ENCODE measurements at places on chromosomes 7 and 10.
A peak's percentile ranks its signal among the peaks of the same experiment; 100 is the strongest.

DNA sequence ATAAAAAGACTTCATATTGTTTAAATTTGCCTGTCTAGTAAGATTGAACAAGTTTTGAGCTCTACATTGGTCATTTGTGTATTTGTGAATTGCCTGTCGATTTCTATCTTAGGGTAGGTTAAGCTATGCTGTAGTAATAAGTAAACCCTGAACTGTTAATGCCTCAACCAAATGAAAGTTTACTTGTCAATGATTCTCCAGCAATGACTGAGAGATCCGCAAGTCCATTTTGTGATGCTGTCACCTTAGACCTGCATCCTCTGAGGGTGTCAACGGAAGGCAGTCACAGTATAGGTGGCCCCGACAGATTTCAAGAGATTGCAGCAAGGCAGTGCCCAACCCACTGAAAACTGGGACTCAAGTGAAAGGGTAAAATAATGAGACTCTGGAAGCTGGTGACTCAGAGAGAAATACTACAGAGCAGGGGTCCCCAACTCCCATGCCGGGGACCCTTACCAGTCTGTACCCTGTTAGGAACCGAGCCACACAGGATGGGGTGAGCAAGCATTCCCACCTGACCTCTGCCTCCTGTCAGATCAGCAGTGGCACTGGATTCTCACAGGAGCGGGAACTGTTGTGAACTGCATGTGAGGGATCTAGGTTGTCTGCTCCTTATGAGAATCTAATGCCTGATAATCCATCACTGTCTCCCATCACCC is 10.8 kb upstream of the PHYH start:
- DNase-seq, result no peak

GRCh38 chr10:69816521-69816920 is 14.8 kb downstream of the COL13A1 start:
- DNase-seq, result no peak

- DNase-seq, result no peak
These were observed 881 bp downstream of the C10orf67 start for GRCh38 chr10:23343591-23344240.

DNA sequence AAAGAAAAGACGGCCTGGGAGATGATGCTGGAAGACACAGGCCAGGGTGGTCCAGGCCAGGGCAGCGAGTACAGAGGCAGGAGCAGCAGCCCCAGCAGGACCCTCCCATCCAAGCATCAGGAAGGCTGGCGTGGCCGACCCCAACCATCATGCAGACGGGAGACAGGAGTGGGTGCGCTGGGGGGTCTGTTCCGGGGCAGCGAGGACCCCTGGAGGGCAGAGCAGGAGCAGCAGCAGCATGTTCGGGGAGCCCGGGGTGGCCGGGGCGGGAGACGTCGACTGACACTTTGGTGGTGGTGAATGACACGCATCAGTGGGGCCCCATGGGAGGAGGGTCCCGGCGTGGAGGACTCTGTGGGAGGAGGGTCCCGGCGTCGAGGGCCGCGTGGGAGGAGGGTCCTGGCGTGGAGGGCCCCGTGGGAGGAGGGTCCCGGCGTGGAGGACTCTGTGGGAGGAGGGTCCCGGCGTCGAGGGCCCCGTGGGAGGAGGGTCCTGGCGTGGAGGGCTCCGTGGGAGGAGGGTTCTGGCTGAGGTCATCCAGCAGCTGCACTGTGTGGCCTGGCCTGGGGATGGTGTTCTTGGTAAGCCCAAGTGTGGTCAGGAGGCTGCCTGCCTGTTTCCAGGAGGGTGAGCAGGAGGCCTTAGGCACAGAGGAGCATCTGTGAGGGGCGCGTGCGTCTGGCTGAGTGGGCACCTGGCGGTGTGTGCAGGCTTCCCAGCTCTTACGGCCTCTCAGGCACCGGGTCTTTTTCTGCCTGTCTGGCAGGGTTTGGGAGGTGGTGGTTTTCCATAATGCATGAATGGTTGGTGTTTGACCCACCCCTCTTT is 38.9 kb downstream of the FAM20C start:
- DNase-seq, result no peak

GRCh38 chr7:156107957-156108356 is 295.7 kb upstream of the SHH start:
- no peak for DNase-seq

DNA sequence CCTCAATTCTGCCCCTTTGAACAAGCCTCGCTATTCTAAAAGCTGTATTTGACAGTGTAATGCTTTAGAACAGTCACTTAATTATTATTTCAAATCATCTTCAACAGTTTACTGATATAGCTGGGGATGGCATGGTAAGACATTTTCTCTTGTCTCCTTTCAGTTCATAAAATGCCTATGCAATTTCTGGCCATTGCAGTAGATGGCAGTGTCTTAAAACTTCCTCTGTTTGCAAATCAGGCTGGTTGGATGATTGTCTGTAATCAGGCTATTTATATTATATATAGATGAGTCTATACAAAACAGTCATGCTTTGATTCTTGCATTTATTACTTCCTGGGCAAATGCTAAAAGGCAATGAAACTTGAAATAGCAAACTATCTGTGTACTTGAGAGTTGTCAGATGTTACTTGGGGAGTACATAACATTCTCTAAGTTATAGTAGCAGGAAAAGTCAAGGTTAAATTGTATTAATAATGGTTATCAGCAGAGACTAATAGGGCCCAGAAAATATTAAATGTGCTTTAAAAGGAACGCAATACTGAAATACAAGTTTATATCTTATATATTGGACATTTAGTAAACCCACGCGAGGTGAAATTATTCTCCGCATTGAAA is 55.5 kb upstream of the LHFPL3 start:
- DNase-seq, result no peak

GRCh38 chr10:116104210-116104932 is 168.6 kb downstream of the GFRA1 start:
- DNase-seq, result no peak

GRCh38 chr7:13279854-13280435 is 592.5 kb downstream of the ARL4A start:
- no peak for DNase-seq

DNA sequence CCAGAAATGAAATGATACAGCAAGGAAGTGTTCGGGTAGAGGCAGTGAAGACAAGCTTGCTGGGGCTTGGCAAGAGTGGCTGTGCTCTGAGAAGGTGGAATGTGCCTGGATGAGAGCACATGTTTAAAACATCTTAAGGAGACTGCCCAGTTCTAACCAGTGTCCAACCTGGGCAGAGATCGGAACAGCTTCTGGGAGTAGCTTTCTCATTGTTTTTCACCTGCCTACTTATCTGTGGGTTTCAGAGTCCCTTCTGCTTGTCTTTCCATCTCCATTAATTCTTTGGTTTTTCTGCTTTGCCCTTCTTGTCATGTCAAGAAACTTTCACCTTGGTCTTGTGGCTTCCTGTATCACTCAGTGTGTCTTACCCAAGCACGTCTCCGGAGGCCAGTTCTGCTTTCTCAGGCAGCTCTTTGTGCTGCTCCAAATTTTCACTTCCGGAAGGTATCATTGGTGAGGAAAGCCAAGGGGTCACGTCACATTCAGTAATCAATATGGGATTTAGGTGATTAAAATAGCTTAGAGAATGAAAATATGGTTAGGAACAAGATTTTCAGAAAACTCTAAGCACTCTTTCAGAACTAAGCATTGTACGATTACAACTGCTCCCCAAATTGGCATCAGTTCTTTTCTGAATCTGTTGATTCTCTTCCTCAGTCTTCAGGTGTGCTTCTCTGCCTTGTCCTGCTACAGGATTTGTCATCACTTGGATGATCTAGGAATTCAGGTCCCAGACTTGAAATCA is 5.5 kb upstream of the LAMB4 start:
- DNase-seq, result no peak

DNA sequence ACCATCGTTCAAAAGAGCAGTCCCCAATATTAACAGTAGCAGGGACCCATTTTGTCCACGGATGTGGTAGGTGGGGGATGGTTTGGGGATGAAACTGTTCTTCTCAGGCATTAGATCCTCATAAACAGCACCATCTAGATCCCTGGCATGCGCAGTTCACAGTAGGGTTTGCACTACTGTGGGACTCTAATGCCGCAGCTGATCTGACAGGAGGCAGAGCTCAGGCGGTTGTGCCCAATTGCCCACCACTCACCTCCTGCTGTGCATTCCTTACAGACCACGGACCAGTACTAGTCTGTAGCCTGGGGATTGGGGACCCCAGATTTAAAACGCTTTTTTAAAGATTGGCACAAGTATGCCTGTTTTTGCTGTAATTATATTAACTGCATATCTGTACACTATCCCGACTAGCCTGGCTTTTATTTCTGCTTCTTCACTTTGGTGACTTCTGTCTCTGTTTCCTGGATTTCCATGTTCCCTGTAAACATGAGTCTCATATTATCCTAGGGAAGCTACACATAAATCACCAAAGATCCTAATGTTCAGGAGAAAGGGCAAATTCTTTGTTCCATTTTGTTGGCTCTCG is 163.3 kb upstream of the AKR1E2 start:
- no peak for DNase-seq

GRCh38 chr10:124997306-124997705 is 55.4 kb downstream of the ZRANB1 start:
- peak; percentile 51 for DNase-seq

DNA sequence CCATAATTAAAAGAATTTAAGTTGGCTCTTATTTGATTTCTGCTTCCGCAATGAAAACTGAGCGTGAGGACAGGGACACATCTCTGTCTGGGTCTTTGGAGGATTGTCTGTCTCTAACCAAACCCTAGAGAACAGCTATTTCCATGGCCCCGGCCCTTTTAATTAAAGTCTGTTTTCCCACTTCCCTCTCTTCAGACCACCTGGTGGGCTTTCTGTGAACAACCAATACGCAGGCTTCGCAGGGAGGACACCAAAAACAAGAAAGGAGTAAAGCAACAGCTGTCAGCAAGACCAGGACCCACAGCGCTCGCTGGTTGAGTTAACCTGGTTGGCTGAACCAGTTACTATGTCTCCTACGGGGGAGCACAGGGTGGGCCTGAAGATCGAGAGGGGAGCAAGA is 217.1 kb upstream of the FRMD4A start:
- peak; percentile 34 for DNase-seq

DNA sequence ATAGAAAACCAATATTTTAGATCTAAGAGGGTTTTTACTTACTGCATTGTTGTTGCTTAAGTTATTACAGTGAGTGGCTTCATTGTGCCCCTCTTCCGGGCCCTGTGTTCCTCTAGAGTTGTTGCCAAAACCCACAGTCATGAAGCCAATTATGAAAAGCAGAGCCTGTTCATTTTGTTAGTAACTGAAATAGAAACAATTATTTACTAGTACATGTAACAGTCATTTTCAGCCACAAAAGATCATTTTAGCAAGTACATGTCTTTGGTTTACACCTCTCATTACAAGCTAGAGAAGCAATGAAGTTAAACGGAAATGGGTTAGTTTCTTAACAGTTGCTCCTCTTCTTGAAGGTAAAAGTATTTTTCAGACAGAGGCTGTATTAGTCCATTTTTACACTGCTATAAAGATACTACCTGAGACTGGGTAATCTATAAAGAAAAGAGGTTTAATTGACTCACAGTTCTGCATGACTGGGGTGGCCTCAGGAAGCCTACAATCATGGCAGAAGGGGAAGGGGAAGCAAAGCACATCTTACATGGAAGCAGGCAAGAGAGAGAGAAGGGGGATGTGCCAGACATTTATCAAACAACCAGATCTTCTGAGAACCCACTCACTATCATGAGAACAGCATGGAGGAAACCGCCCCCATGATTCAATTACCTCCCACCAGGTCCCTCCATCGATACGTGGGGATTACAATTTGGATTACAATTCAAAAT is 380.5 kb downstream of the SFMBT2 start:
- no peak for DNase-seq

DNA sequence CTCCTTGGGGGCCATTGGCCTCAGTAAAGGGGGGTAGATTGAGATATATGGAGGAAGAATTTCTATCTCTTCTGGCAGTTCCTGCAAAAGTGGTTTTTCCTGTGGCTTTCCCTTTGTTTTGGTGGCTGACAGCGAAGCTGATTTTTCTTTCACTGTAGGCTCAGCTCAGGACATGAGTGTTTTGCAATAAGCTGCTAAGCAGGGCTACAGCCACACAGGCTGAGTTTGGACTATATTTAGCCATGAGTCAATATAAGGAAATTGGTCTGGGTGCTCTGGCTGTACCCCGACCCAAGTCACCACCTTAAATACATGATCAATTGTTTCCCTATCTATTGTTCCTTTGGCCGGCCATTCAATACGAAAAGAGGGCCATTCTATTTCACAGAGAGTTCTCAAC is 212.7 kb upstream of the KCND2 start:
- no peak for DNase-seq

DNA sequence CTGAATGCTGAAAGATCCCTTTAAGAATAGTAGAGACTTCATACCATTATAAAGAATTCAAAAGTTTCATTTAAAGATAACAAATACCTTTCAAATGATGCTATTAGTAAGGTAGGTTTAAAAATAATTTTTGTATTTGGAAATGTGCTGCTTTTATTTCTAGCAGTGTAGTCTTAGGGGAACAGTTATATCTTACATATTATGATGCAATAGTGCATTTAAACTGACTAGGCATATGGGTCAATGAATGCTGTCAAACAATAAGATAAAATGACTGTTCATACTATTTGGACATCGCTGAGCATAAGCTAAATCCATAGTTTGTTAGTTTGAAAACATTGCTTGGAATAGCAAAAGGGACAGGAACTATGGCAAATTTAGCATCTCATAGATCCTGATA is 354.8 kb upstream of the SEMA3A start:
- no peak for DNase-seq

DNA sequence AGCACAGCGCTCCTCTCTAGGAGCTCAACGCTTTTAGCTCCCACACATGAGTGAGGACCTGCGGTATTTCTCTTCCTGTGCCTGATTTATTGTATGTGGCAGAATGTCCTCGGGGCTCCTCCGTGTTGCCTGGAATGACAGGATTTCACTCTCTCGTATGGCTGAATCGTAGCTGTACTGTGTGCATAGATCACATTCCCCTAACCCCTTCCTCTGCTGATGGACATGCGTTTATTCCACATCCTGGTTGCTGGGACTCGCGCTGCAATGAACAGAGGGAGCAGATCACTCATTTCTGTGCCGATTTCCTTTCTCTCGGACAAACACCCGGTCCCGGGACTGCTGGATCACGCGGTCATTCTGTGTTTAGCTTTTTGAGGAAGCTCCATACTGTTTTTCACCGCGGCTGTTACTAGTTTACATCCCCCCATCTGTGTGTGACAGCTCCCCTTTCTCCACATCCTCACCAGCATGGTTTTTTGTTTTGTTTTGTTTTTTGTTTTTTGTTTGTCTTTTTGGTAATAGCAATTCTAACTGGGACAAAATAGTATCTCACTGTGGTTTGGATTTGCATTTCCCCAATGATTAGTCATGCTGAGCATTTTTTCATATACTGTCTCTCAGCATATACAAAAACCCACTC is 76.3 kb downstream of the FOXL3 start:
- no peak for DNase-seq
